ENCODE measurements at places on chromosomes 1 and 21. TPM values are rescaled to one million over a fixed set of nuclear protein-coding genes. Genes with fewer than 3 reads are reported as not detected.

Gene CFHR4
- not detected for total RNA-seq

DNA sequence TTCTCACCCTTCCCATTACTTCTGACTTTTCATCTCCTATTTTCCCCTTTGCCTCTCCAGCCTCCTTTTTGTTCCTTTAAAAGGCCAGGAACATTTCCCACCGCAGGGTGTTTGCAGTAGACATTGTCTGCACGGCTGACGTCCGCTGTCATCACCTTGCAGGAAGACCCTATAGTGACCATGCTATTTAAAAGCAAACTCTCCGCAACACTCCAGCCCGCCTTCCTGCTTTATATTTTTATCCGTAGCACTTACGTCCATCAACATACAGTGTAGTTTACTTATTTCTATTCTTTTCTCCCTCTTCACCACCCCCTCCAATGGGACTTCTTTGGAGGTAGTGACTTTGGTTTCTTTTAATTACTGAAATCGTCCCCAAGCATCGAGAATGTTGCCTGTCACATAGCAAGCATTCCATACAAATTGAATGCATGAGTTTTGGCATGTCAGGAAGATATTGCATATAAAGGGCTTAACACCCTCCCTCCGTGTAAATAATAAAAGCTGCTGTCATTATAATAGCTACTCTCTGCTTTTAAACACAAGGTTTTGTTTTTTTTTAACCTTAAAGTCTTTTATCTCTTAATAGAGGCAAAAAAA lies 19.8 kb downstream of the SLC25A33 start:
- H3K4me3 ChIP-seq: no peak overlapping the region
- DNase-seq: no peak
- peaks cover 32% of the 10 kb centered on the region for H3K4me1 ChIP-seq
- peak overlapping the region; percentile 28 for H3K27ac ChIP-seq

DNA sequence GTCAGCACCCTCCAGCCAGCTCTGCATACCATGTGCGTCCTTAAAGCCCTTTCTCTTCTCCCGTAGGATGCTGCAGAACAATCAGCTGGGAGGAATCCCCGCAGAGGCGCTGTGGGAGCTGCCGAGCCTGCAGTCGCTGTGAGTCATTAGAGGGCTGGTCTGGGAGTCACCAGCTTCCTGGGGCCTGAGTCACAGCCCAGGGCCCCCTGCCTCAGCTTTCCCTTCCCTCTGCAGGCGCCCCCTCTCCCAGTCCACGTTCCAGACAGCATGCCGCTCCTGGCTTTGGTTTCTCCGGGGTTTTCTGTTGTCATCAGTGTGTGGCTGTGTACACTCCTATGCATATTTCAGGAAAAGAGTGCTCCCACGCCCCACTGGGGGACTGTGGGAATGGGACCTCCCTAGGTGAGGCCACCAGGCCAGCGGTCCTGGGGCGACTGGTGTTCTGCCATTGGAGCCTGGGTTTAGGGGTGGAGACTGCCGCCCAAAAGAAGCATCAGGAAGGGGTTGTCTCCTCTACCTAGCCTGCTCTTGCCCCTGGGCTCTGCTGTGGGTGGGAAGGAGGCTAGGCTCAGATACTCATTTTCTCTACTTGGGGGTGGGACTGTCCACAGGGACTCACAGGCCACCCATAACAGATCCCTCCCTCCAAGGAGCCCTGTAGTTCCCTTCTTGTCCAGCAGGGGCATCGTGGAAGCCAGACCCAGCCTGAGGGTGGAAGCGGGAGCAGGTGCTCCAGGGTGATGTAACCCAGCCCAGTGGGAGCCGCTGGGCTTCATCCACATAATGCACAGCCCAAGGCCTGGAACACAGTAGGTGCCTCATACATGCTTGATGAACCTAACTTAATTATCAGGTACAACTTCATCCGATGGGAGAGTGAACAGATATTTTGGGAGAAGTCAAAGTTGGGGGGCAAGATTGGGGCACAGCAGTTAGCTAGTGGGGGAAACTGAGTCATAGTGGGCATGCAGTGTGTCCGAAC lies 42.5 kb downstream of the LGR6 start:
- peak; percentile 96 for DNase-seq
- peak overlapping the region; percentile 93 for H3K27ac ChIP-seq
- peaks cover 57% of the 10 kb centered on the region for H3K4me1 ChIP-seq
- H3K27me3 ChIP-seq: no peaks in the 10 kb centered on the region
- H3K36me3 ChIP-seq: no peaks in the 10 kb centered on the region

- no peaks in the 10 kb centered on the region for H3K4me1 ChIP-seq
- H3K27ac ChIP-seq: no peak overlapping the region
- DNase-seq: no peak
- no peak overlapping the region for H3K4me3 ChIP-seq
- no peaks in the 10 kb centered on the region for H3K36me3 ChIP-seq
Observed at GRCh38 chr1:30286241-30286987, 437.0 kb downstream of the MATN1 start.

DNA sequence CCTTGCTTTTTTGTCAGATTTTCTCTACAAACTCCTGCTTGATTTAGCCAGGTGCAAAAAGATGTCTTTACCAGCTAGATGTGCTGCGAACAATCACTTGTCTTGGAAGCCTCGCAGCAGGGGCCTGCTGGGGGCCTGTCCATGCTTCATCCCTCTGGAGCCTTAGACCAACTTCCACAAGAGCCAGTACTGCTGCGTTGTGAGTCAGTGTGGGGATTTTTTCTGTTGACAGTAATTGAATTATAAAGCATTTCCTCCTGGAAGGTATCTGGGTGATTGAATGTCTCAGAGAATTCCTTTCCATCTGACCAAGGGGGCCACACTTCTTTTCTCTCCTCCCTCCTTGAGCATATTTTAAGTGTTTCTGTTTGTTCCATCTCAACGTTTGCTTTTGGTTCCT lies 40.4 kb upstream of the LDLRAP1 start:
- H3K4me1 ChIP-seq: peaks cover 76% of the 10 kb centered on the region
- no peak overlapping the region for H3K27ac ChIP-seq
- no peaks in the 10 kb centered on the region for H3K27me3 ChIP-seq
- DNase-seq: no peak
- H3K4me3 ChIP-seq: no peak overlapping the region
- peaks cover 7% of the 10 kb centered on the region for H3K36me3 ChIP-seq

DNA sequence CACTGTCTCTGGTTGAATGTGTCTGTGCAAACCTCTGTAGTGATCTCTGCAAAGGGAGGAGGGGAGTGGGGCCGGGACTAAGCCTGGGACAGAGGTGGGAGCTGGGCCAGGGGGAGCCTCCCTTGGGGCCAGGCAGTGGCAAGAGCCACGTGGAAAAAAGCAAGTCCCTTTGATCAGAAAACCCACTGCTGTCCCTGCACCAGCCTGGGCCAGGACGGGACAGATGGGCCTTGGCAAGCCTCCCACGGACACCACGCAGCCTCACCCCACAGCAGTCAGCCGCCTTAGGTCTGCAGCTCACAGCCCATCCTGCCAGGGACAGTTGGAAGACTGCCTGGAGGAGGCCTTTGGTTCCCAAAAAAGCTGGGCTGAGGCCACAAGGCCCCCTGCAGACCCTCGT lies 11.7 kb upstream of the TRAPPC10 start:
- H3K4me1 ChIP-seq: peaks cover 7% of the 10 kb centered on the region
- no peak overlapping the region for H3K27ac ChIP-seq
- no peak overlapping the region for H3K4me3 ChIP-seq
- DNase-seq: peak; percentile 75

GRCh38 chr21:32383812-32384211 lies 9.0 kb downstream of the URB1 start:
- peaks cover 17% of the 10 kb centered on the region for H3K36me3 ChIP-seq
- peaks cover 74% of the 10 kb centered on the region for H3K4me1 ChIP-seq
- no peak overlapping the region for H3K4me3 ChIP-seq
- H3K27ac ChIP-seq: peak overlapping the region; percentile 20

DNA sequence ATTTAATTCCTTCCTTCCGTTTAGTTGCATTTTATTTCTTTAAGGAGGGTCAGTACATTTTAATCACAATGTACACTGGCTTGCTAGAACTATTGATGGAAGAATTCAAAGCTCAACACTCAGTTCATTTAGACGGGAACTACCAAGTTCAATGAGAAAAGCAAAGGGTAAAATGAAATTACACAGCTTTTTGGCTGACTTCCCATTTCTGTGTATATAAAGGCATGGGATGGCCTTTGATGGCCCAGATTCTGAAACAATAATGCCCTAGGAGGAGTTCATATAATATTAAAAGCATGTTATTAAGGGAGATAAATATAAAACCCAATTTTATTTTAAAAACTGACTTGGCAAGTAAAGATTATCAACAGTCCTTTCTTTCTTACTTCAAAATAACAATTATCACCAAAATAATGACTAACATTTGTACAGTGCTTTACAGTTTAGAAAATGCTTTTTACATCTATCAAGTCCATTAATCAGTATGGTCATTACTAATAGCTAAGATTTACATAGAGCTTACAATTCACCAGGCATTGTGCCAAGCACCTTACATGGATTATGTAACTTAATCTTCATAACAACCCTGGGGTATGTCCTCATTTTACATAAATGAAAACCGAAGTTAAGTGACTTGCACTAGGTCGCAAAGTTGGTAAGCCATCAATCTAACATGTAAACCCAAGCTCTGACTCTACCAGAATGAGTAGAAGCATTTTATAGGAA lies 402.4 kb downstream of the OMA1 start:
- no peak overlapping the region for H3K4me3 ChIP-seq
- peaks cover 2% of the 10 kb centered on the region for H3K27me3 ChIP-seq
- no peak overlapping the region for H3K27ac ChIP-seq
- no peak for DNase-seq

- peak overlapping the region; percentile 17 for H3K27ac ChIP-seq
- no peak for DNase-seq
- peaks cover 36% of the 10 kb centered on the region for H3K4me1 ChIP-seq
- no peak overlapping the region for H3K4me3 ChIP-seq
Observed at GRCh38 chr1:175511496-175511895, 231.9 kb downstream of the TNR start.

- no peaks in the 10 kb centered on the region for H3K27me3 ChIP-seq
- no peak overlapping the region for H3K27ac ChIP-seq
- no peaks in the 10 kb centered on the region for H3K36me3 ChIP-seq
- DNase-seq: peak; percentile 72
- no peak overlapping the region for H3K4me3 ChIP-seq
Observed at GRCh38 chr21:45336870-45337269, 49.2 kb upstream of the POFUT2 start.

GRCh38 chr1:14726606-14727005 lies 128.1 kb downstream of the KAZN start:
- no peak for DNase-seq
- H3K27me3 ChIP-seq: peaks cover 16% of the 10 kb centered on the region
- H3K27ac ChIP-seq: no peak overlapping the region
- no peaks in the 10 kb centered on the region for H3K36me3 ChIP-seq

All from chondrocyte (in vitro differentiated cells).